NCI-H510A (cell line): ENCODE measurements at places on chromosomes 12 and 14.
A peak's percentile ranks its signal among the peaks of the same experiment; 100 is the strongest.

GRCh38 chr12:6438345-6438744 is 6.4 kb upstream of the CD27 start:
- no peak for DNase-seq

DNA sequence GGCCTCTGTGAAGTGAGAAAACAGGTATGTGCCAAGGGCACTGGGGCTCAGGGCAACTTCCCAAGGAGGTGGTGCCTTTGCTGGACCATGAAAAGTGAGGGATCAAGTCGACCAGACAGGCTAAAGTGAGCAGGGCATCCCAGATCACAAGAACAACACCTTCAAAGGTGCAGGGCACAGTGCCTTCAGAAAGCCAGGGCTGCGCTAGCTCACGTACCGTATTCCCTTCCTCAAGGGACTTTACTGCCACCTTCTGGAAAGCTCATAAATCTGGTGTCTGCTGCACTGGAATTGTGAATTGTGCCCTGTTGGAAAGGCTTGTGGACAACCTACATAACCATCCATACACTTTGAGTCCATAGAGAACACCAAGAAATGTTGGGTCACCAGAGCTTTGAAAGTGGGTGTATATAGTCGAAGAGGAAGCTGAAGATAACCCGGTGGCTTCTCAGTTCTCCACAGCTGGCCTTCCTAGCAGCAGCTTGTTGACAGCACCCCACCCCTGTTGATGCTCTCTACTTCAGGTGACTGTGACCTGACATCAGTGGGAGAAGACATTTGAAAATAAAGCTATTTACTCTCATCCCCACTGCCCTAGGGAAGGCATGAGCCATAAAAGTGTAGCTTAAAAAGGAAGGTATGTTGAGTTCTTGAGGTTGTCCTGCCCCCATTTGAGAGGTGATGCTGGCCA is 24.5 kb downstream of the FIGNL2 start:
- DNase-seq, result peak; percentile 58

GRCh38 chr12:125583071-125583470 is 517.8 kb downstream of the AACS start:
- DNase-seq, result no peak

- no peak for DNase-seq
Observed at GRCh38 chr12:14315501-14315900, 50.0 kb upstream of the ATF7IP start.

- DNase-seq, result no peak
Observed at GRCh38 chr14:80447392-80447791, 236.1 kb upstream of the DIO2 start.

GRCh38 chr12:14572401-14572800 is 4.7 kb upstream of the PLBD1 start:
- no peak for DNase-seq

- no peak for DNase-seq
Observed at GRCh38 chr12:124310785-124311184, 15.9 kb downstream of the RFLNA start.

DNA sequence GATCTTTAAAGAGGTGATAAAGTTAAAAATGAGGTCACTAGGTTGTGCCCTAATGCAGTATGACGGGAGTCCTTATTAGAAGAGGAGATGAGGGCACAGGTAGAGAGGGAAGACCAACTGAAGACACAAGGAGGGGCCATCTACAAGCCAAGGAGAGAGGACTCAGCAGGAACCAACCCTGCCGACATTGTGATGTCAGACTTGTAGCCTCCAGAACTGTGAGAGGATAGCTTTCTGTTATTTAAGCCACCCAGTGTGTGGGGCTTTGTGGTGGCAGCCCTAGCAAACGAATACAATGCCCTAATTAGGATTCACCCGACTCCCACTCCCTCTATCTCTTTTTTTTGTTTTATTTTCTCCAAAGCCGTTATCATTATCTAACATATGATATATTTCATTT is 7.9 kb upstream of the IL26 start:
- no peak for DNase-seq

DNA sequence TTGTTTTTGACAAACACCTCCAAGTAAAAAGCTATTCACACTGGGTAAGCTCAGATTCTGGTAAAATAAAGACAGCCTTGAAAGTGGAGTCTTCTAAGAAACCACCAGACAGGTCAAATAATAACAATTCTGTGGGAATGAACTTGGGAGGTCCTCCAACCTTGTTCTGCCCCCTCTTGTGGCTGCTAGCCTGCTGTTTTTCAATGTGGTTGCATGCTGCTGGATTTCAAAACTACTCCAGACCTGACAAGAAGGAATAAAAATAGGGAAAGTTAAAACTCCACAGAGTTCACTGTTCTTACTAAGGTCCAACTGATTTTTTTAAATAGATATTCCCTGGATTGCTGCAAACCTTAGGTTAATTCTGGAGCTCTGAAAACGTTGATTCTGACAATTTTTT is 32.2 kb upstream of the RIN3 start:
- DNase-seq, result no peak

DNA sequence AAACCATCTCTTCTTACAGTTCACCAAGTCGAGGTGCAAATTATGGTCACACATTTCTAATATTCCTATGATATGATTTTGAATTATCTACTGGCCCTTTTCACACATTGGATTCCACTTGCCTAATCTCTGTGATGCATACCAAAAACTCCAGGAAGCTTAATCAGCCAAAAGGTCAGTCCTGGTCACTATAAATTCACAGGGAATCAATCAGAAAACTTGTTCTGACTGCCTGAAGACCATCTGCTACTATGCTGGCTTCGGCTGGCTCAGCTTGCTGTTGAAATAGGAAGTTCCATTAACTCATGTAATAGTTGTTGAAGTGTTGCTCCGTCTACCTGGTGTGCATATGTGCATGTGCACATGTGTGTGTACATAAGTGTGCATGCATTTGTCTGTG is 142.8 kb upstream of the FLRT2 start:
- DNase-seq, result no peak

DNA sequence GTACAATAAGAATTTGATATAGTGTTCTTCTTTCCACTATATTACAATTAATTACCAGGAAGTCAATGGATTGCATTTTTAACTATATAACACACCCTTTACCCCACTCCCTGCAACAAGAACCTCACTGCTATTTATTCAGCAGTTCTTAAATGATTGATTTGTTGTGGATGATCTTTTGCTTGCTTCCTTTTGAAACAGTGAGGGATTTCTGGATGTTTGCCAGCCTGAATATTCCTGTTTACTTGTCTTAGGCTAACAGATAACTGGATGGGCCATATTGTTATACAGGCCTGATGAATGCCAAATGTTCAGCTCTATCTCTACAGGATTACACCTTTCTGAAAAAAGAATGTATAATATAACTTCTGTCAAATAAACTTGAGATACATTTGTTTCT is 497.6 kb downstream of the APAF1 start:
- no peak for DNase-seq

DNA sequence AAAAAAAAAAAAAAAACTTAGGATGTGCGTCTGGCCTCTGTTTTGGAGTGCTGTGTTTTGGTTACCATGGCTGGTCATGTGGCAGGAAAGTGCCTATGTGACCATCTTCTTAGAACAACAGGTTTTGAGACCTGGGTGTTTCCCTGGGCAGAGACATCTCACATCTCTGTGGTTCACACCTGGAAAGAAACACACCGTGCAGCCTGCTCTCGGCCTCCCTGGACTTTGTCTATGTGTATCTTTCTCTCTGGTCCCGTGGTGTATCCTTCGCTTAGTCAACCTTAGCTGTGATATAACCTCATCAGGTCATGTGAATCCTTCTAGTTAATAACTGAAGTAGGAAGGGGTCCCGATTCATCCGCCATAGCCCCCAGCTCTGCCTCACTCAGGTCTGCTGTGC is 22.6 kb downstream of the ACADS start:
- DNase-seq, result no peak

GRCh38 chr14:98573082-98573481 is 698.9 kb downstream of the BCL11B start:
- no peak for DNase-seq

DNA sequence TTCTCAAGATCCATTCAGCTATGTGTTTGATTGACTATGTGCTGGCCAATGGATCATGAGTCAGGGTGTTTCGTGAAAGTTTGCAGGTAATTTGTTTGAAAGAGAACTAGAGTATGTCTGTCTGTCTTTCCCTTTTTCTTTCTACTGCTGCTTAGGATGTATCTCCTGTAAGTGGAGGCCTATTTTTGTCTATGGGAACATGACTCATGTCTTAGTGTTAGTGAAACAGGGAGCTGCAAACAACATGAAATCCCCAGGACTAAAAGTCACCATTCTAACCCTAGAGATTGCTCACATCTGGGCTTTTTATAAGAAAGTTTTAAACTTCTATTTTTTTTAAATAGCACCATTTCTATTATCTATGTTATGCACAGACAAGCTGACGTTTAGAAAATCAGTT is 333.0 kb downstream of the CCER1 start:
- no peak for DNase-seq

- DNase-seq, result no peak
Observed at GRCh38 chr14:84885061-84885460, 644.9 kb upstream of the FLRT2 start.

DNA sequence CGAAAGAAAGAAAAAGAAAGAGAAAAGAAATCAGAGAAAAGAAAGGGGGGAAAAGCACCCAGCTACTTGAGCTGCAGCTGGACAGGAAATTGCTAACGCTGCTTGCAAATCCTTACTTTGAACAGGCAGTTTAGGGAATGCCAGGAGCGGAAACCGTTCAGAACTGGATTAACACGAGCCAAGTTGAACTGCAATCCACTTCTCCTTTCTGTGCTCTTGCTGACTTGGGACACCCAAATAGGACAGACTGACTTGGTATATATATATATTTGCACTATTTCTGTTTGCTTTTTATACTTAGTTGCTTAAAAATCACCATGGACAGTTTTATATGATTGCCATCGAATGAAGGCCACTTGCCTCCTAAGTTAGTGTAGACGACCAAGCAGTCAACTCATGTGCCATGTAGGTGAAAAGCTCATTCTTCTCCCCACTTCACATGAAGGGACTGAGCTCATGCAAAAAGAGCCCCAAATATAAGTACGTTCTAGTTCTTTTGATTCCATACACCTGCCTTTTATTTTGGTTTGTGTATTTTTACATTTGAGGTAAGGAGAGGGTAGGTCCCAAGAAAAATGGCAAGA is 5.5 kb downstream of the DUSP6 start:
- DNase-seq, result no peak

DNA sequence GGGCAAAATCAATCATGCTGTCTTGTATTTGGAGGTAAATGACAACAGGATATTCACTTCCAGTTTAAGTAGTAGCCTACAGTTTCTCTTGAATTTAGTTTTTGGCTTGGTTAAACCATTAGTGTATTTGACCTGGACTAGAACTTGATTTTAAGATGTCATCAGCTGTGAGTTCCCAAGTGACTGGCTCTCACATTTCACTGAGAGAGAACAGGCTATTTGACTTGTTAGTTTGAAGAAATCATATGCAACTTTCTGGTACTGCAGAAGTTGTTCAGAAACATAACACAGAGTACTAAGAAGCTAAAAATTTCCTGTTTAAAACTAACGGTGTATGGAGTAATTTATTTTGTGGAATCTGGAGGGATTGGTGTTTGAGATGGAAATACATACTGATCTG is 22.3 kb downstream of the MNAT1 start:
- no peak for DNase-seq

GRCh38 chr14:68502230-68502629 is 290.6 kb downstream of the ZFP36L1 start:
- DNase-seq, result no peak

GRCh38 chr12:105801351-105801750 is 337.4 kb downstream of the NUAK1 start:
- DNase-seq, result no peak

DNA sequence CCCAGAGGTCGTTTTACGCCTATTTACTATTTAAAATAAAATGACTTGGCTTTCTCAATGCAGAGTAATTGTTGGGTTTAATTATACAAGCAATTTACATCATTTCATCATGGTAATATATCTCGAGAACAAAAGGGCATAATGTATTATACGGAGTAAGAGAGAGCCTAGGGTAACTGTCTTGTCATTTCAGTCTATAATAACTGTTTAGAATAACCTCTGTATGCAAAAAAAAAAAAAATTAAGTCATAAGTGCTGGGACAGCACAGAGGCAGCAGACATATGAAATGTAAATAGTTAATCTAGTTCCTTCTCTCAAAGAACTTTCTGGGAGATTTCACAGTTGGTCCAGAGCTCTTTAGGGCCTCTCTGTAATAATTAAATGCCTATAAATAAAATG is 284.9 kb downstream of the TMTC2 start:
- DNase-seq, result no peak

DNA sequence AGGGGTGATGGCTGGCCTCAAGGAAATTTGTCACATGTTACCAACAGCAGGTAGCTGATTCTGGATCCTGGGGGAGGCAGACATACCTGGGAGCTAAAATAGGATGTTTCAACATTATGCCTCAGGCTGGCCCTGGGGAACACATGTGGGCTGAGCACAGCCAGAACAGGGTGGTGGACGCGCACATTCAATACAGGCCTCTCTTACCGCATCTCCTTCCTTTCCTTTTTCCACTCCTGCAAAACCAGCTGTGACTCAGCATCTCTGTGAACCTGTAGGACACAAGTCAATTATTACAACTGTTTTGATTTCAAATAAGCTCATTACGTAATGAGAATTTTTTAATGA is 61.0 kb downstream of the NT5DC3 start:
- DNase-seq, result no peak

- no peak for DNase-seq
Observed at GRCh38 chr14:92653162-92653651, 95.2 kb downstream of the LGMN start.

DNA sequence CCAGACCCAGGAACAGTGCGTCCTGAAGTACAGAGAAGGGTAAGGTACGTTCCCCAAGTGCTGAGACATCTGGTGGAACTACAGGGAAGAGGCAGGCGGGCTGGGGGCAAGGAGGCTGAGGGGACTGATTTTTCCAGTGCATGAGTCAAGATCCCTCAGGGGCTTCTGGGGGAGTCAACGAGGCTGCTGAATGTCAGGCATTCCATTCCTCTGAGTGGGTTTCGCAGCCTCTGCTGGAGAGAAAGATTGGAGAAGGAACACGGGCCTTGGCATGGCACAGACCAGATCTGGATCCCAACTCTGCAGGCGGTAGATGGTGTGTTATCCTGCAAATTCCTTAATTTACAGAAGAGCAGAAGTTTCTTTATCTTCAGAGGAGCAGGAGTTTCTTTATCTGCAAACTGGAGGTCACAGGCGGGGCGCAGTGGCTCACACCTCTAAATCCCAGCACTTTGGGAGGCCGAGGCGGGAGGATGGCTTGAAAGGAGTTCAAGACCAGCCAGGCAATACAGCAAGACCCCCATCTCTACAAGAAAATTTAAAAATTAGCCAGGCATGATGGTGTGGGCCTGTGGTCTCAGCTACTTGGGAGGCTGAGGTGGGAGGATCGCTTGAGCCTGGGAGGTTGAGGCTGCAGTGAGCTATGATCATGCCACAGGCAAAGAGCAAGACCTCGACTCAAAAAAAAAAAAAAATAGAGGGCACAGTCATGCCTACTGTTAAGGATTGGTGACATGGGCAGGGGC is 132.6 kb upstream of the MAP1LC3B2 start:
- no peak for DNase-seq

GRCh38 chr14:26887847-26888246 is 290.0 kb upstream of the NOVA1 start:
- DNase-seq, result no peak

GRCh38 chr12:52611080-52611468 is 7.3 kb downstream of the KRT73 start:
- DNase-seq, result no peak
